Large intestine (tissue), 12 donors: ENCODE measurements at places on chromosomes 3 and 15.

GRCh38 chr3:110323349-110323748 lies 748.3 kb upstream of the NECTIN3 start:
- no peak for DNase-seq

DNA sequence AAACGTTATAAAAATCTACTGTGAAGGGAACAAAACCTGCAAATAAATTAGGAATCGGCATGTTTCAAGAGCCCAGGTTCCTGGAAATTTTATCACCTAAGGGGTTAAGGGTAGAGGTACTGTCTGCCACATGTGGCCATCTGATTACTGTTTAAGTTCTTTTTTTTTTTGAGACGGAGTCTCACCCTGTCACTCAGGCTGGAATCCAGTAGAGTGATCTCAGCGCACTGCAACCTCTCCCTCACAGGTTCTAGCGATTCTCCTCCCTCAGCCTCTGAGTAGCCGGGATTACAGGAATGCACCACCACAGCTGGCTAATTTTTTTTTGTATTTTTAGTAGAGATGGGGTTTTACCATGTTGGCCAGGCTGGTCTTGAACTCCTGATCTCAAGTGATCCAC lies 35.8 kb downstream of the UQCC5 start:
- DNase-seq: no peak

DNA sequence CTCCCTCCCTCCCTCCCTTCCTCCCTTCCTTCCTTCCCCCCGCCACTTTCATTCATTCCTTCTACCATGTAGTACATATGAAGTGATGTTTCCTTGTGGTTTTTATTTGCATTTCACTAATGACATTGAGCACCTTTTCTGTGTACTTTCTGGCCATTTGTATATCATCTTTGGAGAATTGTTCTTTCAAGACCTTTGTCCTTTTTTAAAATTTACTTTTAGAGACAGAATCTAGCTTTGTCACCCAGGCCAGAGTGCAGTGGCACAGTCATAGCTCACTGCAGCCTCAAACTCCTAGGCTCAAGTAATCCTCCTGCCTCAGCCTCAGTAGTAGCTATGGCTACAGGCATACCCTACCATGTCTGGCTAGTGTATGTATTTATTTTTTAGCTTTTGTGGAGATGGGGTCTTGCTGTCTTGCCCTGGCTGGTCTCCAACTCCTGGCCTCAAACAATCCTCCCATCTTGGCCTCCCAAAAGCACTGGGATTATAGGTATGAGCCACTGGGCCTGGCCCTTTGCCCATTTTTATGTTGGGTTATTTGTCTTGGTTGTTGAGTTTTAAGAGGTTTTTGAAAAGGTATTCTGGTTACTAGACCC lies 42.0 kb upstream of the CTDSPL2 start:
- DNase-seq: no peak

DNA sequence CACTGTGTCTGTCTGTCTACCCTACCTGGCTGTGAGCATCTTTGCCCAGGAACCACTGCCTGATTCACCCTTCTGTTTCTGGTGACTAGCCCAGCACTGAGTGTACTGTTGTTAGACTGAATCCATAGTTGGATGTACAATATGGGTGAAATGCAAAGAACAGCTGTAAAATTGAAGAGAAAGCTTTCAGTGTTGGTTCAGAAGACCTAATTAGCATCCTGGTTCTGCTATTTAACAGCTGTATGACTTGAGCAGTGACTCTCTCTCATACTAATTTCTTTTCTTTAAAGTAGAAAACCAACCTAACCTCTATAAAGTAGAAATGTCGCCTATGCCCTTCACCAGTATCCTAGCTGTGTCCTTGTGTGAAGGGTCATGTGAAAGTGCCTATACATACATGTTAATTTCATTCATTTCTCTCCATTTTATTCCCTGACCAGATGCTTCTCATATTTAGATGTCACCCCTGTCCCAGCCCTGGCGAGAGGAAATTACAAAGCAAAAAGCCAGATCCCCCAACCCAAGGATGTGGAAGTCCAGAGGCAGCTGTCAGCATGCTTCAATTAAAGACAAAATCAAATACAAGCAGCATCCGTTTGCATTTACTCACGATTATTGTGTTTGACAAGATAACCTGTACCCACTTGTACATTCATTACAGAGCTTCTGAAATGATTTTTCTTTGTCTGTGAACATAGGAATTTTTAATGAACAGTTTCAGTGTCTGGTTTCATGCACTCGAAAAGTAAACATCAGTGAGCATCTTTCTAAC lies 305.7 kb upstream of the ICE2 start:
- no peak for DNase-seq

- DNase-seq: no peak
Observed at GRCh38 chr15:98626153-98626552, 22.2 kb upstream of the IGF1R start.

DNA sequence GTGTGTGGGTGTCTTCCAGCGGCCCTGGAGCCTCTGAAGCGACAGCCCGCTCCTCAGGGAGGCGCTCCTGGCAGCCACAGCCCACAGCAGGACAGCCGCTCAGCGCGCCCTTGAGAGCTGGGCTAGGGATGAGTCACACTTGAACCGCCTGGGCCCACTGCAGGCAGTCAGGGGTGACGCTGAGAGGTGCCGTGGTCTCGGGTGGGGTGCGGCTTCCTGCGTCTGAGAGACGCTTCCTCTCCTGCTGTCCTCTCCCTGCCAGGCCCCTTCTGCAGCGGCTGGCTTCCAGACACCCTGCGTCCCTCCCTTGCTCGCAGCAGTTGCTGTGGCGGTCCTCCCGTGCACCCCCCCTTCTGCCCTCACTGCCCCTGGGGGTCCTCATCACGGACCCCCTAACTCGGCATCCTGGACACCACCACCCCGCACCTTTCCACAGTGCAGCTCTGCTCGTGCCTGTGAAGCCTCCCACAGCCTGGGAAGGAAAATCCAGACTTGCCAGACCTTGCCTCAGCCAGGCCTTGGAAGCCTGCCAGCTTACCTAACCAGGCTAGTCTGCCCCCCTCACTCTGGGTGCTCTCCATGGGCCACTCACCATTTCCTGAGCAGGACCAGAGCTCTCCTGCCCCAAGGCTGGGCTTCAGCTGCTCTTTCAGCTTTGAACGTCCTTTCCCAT lies 1.1 kb upstream of the SPTBN5 start:
- DNase-seq: peak; percentile 37

GRCh38 chr3:23431764-23432163 lies 228.6 kb downstream of the UBE2E2 start:
- DNase-seq: no peak

DNA sequence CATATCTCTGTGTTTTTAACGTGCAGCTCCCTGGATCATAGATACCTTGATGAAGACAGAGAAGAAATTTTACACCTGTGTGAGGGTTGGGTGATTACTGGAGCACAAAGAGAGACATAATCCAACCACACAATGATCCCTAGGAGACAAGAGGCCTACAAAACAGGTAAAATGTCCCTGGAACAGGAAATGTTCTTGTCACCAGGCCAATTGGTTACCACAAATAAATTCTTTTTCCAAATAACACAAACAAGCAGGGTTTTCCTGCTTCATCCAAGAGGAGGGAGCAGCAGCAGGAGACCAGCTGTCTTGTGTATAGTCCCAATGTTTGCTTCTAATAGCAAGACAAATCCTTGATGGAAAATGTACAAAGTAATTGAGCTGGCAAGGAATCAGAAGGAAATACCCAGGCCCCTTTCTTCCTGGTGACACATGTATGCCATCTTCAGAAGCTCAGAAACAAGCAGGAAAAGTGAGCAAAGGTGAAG lies 1.4 kb downstream of the MGLL start:
- DNase-seq: peak; percentile 78

DNA sequence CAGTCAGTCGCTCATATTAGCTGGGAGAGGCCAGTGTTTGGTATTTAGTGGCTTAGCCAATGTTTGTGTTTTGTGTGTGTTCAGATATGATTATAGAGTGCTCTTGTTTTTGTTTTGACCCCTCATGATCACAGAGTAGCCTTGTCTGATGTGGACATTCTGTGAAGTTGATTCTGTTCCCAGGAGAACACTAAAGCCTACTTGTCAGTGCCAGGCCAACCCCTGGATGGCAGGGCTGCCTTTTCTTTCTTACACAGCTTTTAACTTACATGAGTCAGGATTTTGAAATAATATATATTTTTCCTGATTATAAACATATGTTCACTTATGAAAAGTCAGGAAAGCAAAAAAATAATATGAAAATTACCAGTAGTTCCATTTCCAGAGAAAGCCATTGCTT lies 11.9 kb downstream of the CFAP161 start:
- DNase-seq: no peak

- no peak for DNase-seq
Observed at GRCh38 chr3:16359331-16359730, 94.3 kb downstream of the OXNAD1 start.

- DNase-seq: no peak
Observed at GRCh38 chr3:48460517-48460902, 14.0 kb downstream of the ATRIP start.

- DNase-seq: no peak
Observed at GRCh38 chr3:141268306-141268705, 36.7 kb downstream of the PXYLP1 start.

DNA sequence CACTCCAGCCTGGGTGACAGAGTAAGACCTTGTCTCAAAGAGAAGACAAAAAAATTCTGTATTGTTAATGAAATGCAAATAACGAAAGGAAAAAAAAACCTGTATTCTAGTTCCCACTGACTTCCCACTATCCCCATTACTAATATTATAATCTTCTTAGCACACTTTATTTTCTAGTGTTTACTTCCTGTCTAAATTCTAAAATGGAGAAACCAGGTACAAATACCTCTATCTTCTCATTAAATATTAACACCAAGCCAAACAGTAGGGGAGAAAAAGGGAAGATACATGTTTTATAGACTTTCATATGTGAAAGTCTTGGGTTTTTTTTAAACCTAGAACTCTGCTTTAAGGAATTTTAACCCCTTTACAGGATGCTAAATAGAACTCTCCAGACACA lies 55.3 kb upstream of the PLXND1 start:
- no peak for DNase-seq

- no peak for DNase-seq
Observed at GRCh38 chr15:31478702-31479221, 152.1 kb downstream of the KLF13 start.

DNA sequence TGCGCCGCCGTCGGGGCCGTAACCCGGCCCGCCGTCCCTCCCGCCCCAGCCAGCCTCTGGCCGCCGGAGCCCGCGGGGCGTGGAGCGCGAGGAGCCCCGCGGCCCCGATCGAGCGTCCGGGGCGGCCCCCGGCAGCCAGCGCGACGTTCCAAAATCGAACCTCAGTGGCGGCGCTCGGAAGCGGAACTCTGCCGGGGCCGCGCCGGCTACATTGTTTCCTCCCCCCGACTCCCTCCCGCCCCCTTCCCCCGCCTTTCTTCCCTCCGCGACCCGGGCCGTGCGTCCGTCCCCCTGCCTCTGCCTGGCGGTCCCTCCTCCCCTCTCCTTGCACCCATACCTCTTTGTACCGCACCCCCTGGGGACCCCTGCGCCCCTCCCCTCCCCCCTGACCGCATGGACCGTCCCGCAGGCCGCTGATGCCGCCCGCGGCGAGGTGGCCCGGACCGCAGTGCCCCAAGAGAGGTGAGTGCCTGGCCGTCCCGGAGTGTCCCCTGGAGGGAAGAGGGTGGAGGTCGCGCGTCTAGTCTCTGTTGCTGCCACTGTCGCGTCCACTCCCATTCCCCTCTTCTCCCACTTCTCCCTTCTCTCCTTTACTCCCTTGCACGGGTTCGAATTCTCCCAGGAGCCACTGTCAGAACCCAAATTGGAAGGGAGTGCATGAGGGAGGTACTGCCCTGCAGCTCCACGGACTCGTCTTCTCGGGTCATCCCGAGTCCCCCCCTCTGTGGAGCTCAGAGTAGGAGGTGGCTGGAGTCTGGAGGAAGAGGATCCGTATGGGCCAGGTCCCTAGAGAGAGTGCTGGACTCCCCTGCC lies 585 bp downstream of the CSK start:
- no peak for DNase-seq

- DNase-seq: no peak
Observed at GRCh38 chr3:157360044-157360443, 76.6 kb upstream of the PTX3 start.

DNA sequence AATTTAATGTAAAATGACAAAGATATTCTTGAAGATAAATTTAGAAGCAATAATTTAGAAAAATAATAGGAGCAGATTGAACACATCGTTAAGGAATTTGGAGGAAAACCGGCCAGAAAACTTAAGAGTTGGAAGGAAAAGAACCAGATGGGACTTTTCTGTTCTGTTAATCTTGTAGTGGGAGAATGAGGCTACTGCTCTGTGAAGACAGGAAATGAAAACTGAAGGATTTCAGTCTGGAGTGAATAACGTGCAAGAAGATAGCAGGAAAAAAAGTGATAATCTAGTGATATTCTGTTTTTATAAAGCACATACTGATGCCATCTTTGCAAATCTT lies 74.2 kb downstream of the DPPA2 start:
- no peak for DNase-seq

- no peak for DNase-seq
Observed at GRCh38 chr15:95600884-95601283, 729.6 kb upstream of the NR2F2 start.

DNA sequence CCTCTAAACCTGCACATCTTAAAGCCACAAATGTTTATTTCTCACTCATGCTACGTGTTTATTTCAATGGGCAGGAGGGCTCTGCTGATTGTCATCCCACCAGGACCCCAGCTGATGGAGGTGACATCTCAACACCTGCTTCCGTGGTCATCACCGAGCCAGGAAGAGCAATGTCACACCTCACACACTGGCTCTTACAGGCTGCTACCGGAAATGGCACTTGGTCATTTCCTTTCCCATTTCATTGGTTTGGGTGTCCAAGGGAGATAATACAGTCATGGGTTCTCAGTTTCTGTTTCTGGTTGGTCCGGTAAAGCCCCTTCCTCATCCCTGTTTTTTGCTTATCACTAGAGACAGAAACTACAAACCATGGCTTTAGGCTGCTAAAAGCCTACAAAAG lies 41.9 kb downstream of the ABHD2 start:
- DNase-seq: peak; percentile 15

GRCh38 chr15:76101655-76102054 lies 41.9 kb downstream of the TMEM266 start:
- no peak for DNase-seq

DNA sequence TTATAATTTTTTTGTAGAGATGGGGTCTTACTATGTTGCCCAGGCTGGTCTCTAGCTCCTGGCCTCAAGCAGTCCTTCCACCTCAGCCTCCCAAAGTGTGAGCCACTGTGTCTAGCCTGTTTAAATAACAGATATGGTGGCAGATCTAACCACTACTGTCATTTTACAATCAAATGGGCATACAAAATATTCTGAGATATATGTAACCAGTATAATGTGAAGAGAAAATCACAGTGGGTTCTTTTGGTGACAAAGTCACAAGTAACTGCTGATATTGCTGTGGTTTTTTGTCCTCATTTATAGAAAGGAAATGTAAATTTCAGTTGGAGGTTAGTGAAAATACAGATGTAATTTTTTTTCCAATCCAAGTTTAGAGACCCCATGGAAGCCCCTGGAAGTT lies 58.6 kb upstream of the ARHGEF3 start:
- DNase-seq: no peak

- no peak for DNase-seq
Observed at GRCh38 chr3:49661281-49661680, 12.9 kb upstream of the APEH start.
